ENCODE measurements at places on chromosomes 3 and 15.

DNA sequence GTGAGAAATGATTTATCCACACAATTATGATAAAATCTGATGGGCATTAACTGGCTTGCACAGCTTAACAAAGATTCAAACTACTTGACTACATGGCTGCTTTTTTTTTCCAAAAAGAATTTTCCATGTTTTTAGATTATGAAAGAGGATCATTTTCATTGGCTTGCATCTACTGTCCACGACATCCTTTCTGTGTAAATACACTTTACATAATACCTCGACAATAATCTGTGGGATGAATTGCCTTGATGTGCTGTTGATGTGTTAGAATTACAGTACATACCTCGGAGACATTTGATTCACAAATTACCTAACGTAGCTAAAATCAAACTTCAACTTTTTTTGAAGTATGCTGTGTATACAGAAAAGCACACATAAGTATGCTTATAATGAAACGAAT, 104.4 kb downstream of the PPP2R3A start:
- DNase-seq: no peak

- DNase-seq: peak; percentile 30
These were observed 105.0 kb downstream of the TPRA1 start for GRCh38 chr3:127485396-127486170.

DNA sequence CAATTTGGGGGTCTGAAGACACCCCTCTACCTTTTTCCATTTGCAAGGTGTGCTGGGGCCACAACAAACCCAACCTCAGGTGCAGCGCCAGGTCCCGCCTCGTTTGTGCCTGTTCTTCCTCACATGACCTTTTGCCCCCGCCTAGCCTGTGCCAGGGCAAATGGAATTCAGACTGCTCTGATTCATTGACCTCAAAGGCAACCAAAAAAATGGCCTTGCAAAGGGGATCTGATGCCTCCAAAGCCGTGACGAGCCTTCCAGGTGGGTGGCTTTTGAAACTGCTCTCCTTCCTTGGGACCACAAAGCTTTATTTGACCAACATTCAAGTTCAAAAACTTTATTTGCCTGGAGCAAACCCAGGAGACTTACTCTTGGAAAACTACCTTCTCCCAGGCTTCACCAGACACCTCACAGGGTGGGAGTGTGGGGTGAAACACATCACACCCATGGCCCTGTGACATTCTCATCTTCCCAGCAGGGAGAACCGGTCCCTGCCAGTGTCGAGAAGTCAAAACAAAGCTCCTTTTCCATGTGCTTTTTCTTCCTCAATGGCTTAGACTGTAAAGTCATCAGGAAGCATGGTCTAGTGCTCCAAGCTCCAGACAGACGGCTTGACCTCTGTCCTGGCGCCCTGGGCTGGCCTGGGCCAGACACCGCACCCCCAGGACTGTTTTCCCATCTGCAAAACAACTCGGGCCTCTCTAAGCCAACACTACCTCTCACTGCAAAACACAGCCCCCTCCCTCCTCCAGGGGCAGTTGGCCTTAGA, 103.9 kb upstream of the HES1 start:
- DNase-seq: no peak

GRCh38 chr3:51706788-51707731, at the start of gene GRM2:
GRM2 (plus strand) TSS chr3:51707068; CDS start chr3:51708984, 1,916 bp downstream.
- peak; percentile 75 for DNase-seq

DNA sequence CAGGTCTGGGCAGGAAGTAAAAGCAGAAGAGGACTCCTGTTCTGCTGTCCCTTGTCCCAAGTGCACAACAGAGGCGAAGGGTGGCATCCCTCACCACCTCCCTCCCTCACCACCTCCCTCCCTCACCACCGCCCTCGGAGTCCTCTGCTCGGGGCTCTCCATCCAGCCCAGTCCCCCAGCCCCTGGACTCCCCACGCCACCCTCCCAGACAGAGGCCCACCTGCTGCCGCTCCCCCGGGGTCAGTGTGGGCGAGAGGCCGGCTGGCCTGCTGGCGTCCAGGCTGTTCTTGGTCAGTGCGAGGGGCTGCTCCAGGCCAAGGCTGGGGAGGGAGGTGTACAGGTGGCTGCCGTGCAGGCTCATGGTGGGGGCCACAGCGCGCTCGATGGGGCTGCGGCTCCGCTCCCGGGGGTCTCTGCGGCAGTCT, 79.1 kb downstream of the VGLL4 start:
- DNase-seq: no peak

GRCh38 chr15:98150084-98150483, 189.6 kb downstream of the ARRDC4 start:
- DNase-seq: no peak

- DNase-seq: no peak
These were observed 265.9 kb upstream of the TGFBR2 start for GRCh38 chr3:30340500-30340899.

GRCh38 chr3:37909067-37909911, 47.6 kb downstream of the CTDSPL start:
- no peak for DNase-seq

DNA sequence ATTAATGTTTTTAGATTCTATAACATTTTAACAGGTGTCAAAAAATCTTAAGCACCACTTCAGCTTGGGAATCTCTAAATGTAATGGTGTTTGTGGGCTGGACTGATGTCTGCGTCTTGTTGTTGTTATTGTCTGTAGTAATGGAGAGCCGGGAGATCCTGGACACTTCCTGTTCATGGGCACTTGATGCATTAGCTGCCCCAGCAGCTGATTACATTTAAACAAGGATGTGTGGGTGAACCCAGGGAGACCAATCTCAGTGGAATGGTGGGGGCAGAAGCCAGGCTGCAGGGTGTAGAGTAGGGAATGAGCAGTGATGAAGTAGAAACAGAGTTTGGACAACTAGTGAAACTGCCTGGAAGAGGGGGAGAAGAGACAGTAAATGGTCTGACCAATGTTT, 7.8 kb downstream of the CCR5AS start:
- no peak for DNase-seq

GRCh38 chr3:106305127-106305526, 436.3 kb upstream of the CBLB start:
- no peak for DNase-seq

GRCh38 chr3:11661052-11661656, 17.4 kb upstream of the VGLL4 start:
- DNase-seq: no peak

GRCh38 chr3:5485427-5485826, 297.9 kb downstream of the EDEM1 start:
- no peak for DNase-seq

- no peak for DNase-seq
These were observed 6.8 kb upstream of the SNX22 start for GRCh38 chr15:64144565-64145281.

GRCh38 chr3:37123292-37123691, 51.1 kb downstream of the LRRFIP2 start:
- DNase-seq: no peak

- no peak for DNase-seq
These were observed 62.8 kb upstream of the SPATA12 start for GRCh38 chr3:56997675-56998074.

DNA sequence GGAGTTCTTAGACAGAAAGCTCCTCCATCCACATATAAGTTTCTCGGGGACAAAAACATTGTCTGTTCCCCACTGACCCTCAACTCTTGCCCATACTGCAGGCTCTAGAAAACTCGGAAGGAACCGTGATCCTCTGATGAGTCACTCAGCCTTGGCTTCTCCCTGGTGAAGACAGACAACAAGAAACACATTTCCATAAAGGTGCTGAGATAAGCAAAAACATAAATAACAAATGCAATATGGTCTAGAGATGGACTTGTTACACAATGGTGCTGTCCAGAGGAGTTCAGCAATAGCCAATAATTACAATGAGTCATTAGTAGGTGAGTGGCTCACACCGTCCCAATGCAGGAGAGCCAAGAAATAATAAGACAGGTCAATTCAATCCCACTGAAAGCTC, 43.7 kb downstream of the MAGI1 start:
- no peak for DNase-seq

GRCh38 chr15:93028111-93028631, 60.8 kb downstream of the RGMA start:
- no peak for DNase-seq

- no peak for DNase-seq
These were observed 29.6 kb downstream of the PLSCR4 start for GRCh38 chr3:146221276-146221675.

- DNase-seq: no peak
These were observed 5.7 kb downstream of the ESYT3 start for GRCh38 chr3:138440121-138440521.

DNA sequence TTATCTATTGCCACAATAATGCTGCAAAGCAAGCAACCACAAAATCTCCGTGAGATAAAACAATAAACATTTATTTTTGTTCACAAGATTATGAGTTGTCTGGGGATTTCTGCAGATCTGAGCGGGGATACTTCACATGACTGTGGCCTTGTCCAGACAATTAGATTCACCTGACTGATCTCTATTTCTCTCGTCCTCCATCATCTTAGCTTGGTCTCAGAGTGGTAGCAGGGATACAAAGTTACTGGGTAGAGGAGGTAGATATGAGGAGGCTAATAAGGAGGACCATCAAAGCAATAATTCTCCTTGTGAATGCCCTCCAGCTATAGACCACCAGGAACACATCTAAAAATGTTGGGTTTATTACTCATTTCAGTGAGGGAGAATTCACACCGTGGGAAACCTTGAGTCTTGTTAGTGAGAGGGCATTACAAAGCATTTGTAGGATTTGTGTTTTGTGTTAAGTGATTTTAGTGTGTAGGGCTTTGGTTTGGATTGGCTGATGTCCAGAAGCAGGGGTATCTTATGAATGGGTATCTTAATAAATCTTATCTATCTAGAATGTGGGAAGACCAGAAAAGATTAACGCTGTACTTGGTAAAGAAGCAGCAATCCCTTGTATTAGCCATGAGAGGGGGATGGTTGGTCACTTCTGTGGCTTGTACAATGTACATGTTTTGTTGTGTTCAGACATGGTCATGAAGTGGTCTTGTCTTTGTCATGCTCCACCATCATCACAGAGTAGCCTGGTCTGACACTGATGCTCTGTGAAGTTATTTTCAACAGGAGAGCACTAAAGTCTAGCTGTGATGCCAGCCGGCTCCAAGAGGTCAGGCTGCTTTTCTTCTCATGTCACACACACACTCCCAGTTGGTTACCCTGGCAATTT, 287.6 kb upstream of the STT3B start:
- no peak for DNase-seq

- no peak for DNase-seq
These were observed 112.9 kb downstream of the ULK4 start for GRCh38 chr3:41848753-41849574.

- DNase-seq: no peak
These were observed 60.0 kb upstream of the TRIM71 start for GRCh38 chr3:32757618-32758374.

DNA sequence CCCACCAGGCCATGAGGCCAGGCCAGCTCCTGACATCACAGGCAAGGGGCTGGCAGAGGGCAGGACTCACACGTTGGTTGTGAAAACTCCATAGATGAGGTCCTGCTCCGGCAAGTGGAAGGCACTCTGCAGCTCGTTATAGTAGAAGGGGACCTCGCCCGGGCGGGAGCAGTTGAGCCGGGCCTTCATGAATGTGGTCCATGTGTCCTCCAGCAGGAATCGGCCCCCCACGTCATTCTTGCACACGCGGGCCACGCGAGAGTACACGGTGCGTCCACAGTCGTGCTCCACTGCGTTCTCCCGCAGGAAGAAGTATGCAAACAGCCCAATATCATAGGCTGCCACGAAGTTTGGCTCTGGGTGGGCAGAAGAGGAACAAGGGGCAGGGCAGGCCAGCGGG, 101.2 kb downstream of the SEMA5B start:
- DNase-seq: no peak

DNA sequence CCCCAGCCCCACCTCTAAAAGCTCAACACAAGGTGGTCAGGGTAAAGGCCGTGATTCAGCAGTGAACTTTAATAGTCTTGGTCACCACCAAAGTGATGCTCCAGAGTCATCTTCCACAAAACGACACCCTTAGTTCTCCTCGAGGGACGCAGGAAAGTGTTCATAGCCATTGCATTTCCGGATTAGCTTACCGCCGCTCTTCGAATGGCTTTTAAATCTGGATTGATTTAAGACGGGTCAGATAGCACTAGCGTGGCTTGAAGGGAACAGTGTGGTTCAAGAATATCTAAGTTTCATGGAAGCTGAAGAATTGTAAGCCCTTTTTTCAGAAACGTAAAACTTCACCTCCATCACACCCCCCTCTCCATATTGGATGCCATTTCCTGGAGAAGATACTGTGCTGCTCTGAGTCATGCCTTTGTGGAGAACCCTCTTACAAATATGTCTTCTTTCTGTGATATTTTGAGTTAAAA, 829 bp downstream of the RNF7 start:
- no peak for DNase-seq

GRCh38 chr3:196501316-196502044, 2.1 kb downstream of the RNF168 start:
- DNase-seq: no peak

DNA sequence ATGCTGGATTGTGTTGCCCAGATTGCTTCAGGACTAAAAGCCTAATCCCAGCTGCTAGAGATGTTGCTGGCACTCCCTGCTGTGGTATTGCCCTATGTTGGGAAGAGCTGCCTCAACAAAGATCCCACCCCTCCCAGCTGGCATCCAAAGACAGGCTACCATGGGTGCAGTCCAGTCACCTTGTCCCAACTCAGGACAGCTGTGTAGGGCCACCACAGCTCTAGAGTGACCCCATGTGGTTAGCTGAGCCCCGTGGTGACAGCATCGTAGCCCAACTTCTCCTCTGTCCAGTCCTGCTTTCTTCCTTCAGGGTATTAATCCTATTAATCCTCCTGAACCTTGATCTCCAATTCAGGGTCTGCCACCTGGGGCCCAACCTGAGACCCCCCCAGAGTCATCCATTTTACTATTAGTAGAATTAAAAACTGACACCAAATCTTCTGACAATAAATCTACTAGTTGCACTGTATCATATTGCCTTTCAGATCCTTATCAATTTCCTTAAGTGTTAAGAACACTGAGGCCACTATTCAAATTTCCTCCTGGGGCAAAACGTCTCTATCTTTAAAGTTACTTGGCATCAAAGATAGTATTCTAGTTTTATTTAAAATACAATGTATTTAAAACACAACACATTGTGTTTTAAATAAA, 83.5 kb downstream of the AQP9 start:
- no peak for DNase-seq

GRCh38 chr3:31439890-31440750, 92.6 kb upstream of the STT3B start:
- DNase-seq: no peak

- no peak for DNase-seq
These were observed 83.7 kb downstream of the SEC22A start for GRCh38 chr3:123285479-123285878.

GRCh38 chr3:136261826-136262225, 11.7 kb downstream of the PCCB start:
- DNase-seq: no peak

GRCh38 chr3:192570315-192570714, 157.0 kb downstream of the FGF12 start:
- DNase-seq: no peak

Data from liver (tissue), 10 donors.